ENCODE measurements at places on chromosomes 12 and 14.

DNA sequence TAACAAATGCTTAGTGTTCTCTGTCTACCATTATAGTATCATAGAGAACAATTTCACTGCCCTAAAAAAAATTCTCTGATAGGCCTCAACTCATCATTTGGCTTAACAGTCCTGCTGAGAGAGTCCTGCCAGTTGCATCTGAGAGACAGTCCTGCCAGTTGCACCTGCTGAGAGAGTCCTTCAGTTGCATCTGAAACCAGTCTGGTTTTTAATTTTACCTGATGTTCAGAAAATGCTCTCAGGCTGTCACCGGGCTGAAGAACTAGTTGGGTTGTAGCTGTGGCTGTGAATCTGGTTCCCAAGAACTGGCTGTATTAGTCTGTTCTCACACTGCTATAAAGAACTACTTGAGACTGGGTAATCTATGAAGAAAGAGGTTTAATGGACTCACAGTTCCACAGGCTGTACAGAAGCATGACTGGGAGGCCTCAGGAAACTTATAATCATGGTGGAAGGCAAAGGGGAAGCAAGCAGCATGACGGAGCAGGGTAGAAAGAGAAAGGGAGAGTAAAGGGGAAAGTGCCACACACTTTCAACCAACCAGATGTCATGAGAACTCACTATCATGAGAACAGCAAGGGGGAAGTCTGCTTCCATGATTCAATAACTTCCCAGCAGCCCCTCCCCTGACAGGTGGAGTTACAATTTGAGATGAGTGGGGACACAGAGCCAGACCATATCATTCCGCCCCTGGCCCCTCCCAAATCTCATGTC, 51.6 kb downstream of the PRKCH start:
- H3K27ac ChIP-seq: no peak overlapping the region
- no peak overlapping the region for H3K4me3 ChIP-seq
- H3K36me3 ChIP-seq: peaks cover 11% of the 10 kb centered on the region
- H3K27me3 ChIP-seq: no peaks in the 10 kb centered on the region
- no peak for DNase-seq

GRCh38 chr12:8446642-8447547, 8.9 kb upstream of the CLEC6A start:
- H3K4me1 ChIP-seq: no peaks in the 10 kb centered on the region
- no peaks in the 10 kb centered on the region for H3K27me3 ChIP-seq
- DNase-seq: no peak

- no peak overlapping the region for H3K27ac ChIP-seq
- DNase-seq: no peak
Measured at GRCh38 chr14:51697848-51698247, 46.1 kb downstream of the FRMD6 start.

GRCh38 chr12:27592548-27592947, 68.5 kb downstream of the PPFIBP1 start:
- peaks cover 16% of the 10 kb centered on the region for H3K36me3 ChIP-seq
- no peaks in the 10 kb centered on the region for H3K27me3 ChIP-seq
- H3K27ac ChIP-seq: peak overlapping the region; percentile 69
- H3K4me3 ChIP-seq: no peak overlapping the region
- peak; percentile 28 for DNase-seq

DNA sequence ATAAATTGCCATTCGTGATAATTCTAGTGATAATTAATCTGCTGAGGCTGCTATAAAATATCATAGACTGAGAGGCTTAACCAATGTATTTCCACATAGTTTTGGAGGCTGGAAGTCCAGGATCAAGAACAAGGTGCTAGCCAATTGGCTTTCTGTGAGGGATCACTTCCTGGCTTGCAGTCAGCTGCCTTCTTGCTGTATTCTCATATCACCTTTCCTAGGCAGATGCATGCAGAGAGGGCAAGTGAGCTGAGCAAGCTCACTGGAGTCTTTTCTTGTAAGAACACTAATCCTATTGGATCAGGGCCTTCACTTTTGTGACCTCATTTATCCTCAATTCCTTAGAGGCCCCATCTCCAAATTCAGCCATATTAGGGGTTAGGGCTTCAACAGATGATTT, 640.7 kb downstream of the DIO2 start:
- no peaks in the 10 kb centered on the region for H3K4me1 ChIP-seq
- H3K27ac ChIP-seq: no peak overlapping the region
- DNase-seq: no peak
- no peaks in the 10 kb centered on the region for H3K27me3 ChIP-seq

GRCh38 chr12:14986449-14986848, 13.6 kb downstream of the PDE6H start:
- H3K27ac ChIP-seq: no peak overlapping the region
- H3K4me3 ChIP-seq: no peak overlapping the region
- H3K4me1 ChIP-seq: peaks cover 6% of the 10 kb centered on the region
- H3K27me3 ChIP-seq: no peaks in the 10 kb centered on the region
- no peak for DNase-seq
- H3K36me3 ChIP-seq: no peaks in the 10 kb centered on the region

GRCh38 chr14:99282261-99283050, 10.5 kb upstream of the BCL11B start:
- no peak overlapping the region for H3K27ac ChIP-seq
- H3K4me1 ChIP-seq: no peaks in the 10 kb centered on the region
- H3K36me3 ChIP-seq: no peaks in the 10 kb centered on the region
- no peak for DNase-seq
- H3K4me3 ChIP-seq: no peak overlapping the region

GRCh38 chr12:87820524-87821202, 208.5 kb downstream of the C12orf50 start:
- H3K4me1 ChIP-seq: no peaks in the 10 kb centered on the region
- no peaks in the 10 kb centered on the region for H3K27me3 ChIP-seq
- H3K27ac ChIP-seq: no peak overlapping the region
- no peak overlapping the region for H3K4me3 ChIP-seq

DNA sequence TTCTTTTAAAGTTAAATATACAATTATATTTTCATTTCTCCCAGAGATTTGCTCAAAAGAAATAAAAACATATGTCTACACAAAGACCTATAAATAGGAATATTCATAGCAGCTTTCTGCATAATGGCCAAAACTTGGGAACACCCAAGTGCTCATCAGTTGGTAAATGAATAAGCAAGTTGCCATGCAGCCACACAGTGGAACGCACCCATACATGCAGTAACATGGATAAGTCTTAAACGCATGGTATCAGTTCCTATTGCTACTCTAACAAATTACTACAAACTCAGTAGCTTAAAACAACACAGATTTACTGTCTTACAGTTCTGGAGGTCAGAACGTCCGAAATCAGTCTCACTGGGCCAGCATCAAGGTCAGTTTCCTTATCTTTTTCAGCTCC, 78.5 kb downstream of the DPF3 start:
- no peaks in the 10 kb centered on the region for H3K27me3 ChIP-seq
- H3K4me1 ChIP-seq: peaks cover 63% of the 10 kb centered on the region
- peak overlapping the region; percentile 93 for H3K27ac ChIP-seq

GRCh38 chr12:58321414-58321813, 380.0 kb downstream of the ATP23 start:
- no peaks in the 10 kb centered on the region for H3K4me1 ChIP-seq
- no peak overlapping the region for H3K27ac ChIP-seq
- H3K27me3 ChIP-seq: no peaks in the 10 kb centered on the region
- H3K4me3 ChIP-seq: no peak overlapping the region

- no peaks in the 10 kb centered on the region for H3K36me3 ChIP-seq
- no peaks in the 10 kb centered on the region for H3K27me3 ChIP-seq
- no peak for DNase-seq
- no peak overlapping the region for H3K4me3 ChIP-seq
- peaks cover 75% of the 10 kb centered on the region for H3K4me1 ChIP-seq
- H3K27ac ChIP-seq: no peak overlapping the region
Measured at GRCh38 chr14:76924371-76925096, 98.3 kb downstream of the LRRC74A start.

- H3K27ac ChIP-seq: no peak overlapping the region
- DNase-seq: no peak
- no peaks in the 10 kb centered on the region for H3K4me1 ChIP-seq
Measured at GRCh38 chr12:63419154-63419553, 249.1 kb downstream of the DPY19L2 start.

DNA sequence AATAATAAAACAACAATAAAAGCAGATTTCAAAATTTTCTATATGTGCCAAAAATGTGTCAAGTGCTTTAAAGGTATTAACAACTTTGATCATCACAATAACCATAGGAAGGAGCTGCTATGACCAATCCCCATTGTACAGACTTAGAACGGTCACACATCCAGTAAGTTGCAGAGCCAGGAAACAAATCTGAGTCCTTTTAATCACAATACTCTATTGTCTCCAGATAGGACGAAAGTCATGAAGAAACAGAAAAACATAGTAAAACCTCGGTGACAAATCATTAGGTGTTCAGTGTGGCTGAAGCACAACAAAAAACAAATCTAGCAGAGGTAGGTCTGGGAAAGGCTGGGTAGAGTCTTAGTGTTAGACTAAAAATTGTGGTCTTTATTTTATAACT, 178.8 kb downstream of the GRIP1 start:
- H3K27ac ChIP-seq: no peak overlapping the region
- H3K4me1 ChIP-seq: no peaks in the 10 kb centered on the region
- DNase-seq: no peak

GRCh38 chr14:37122288-37122687, 50.1 kb downstream of the SLC25A21 start:
- no peak overlapping the region for H3K4me3 ChIP-seq
- no peak overlapping the region for H3K27ac ChIP-seq
- no peaks in the 10 kb centered on the region for H3K36me3 ChIP-seq

- H3K27ac ChIP-seq: no peak overlapping the region
- H3K36me3 ChIP-seq: no peaks in the 10 kb centered on the region
- peaks cover 10% of the 10 kb centered on the region for H3K4me1 ChIP-seq
- no peak for DNase-seq
Measured at GRCh38 chr14:29724991-29725390, 202.7 kb downstream of the PRKD1 start.

GRCh38 chr12:21773806-21774205, 700 bp downstream of the KCNJ8 start:
- H3K27me3 ChIP-seq: no peaks in the 10 kb centered on the region
- peaks cover 14% of the 10 kb centered on the region for H3K36me3 ChIP-seq
- peaks cover 55% of the 10 kb centered on the region for H3K4me1 ChIP-seq
- peak overlapping the region; percentile 94 for H3K27ac ChIP-seq
- no peak for DNase-seq

DNA sequence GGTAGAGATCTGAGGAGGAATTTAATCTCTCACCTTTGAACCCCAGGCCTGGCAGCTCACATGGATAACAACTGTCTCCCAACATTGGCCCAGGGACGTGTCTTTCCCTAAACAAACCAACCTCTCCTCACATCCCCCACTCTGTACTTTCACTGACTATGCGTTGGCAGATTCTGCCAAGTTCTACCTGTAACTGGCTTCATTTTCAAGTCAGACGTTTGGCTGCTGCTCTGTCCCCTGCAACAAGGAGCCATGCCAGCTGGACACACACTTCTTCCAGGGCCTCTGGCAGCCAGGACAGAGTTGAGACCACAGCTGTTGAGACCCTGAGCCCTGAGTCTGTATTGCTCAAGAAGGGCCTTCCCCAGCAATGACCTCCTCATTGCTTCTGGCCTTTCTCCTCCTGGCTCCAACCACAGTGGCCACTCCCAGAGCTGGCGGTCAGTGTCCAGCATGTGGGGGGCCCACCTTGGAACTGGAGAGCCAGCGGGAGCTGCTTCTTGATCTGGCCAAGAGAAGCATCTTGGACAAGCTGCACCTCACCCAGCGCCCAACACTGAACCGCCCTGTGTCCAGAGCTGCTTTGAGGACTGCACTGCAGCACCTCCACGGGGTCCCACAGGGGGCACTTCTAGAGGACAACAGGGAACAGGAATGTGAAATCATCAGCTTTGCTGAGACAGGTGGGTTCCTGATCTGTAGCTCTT, at the start of gene INHBC:
TSS of gene INHBC (plus strand) at position 268 of the 707 bp plus-strand sequence. CDS start at position 371, 103 bp downstream.
- no peak within 1 kb of the TSS for H3K4me3 ChIP-seq
- DNase-seq: no peak
- no peaks in the 10 kb centered on the region for H3K27me3 ChIP-seq
- H3K36me3 ChIP-seq: no peaks in the 10 kb centered on the region
